ENCODE measurements at places on chromosomes 3 and 15.

GRCh38 chr3:155179966-155180757, 100.0 kb downstream of the MME start:
- no peak for DNase-seq

DNA sequence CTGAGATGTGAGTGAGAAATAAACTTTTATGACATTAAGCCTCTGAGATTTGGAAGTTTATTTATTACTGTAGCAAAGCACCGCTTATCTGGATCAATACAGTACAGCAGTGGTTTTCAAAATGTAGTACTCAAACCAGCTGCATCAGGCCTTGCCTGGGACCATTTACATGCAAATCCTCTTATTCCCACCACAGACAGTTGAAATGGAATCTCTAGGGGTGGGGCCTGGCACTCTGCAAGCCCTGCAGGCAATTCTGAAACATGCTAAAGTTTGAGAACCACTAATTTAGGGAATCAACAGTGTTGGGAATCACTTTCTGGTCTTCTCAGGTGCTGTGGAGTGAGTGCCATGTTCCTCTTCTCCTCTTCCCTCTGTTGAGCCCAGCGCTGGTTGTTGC, 77.8 kb upstream of the TAMM41 start:
- DNase-seq = no peak

GRCh38 chr3:56881841-56882240, 80.1 kb upstream of the ARHGEF3 start:
- no peak for DNase-seq

- no peak for DNase-seq
These were observed 201.7 kb upstream of the CHRNA7 start for GRCh38 chr15:31828594-31828993.

DNA sequence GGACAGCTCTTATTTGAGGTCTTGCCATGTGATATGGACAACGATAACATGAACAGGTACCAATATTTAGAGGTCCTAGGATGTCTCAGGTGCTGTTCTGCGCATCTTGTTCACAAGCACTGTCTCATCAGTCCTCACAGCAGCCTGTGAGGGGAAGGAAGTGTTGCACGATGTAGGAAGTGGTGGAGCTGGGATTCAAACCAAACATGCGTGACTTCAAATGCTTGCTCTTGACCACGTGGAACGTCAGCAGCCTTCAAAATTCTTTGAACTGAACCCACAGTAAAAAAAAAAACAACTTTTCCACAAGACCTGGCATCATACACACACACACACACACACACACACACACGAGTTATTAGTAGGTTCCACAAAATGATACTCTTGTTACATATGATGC, 153.4 kb upstream of the SMAD3 start:
- DNase-seq = peak; percentile 13
